Prostate gland (tissue), 2 donors: ENCODE measurements at places on chromosomes 16 and 17.

GRCh38 chr17:11548398-11548797 lies 49.9 kb upstream of the DNAH9 start:
- DNase-seq = no peak

DNA sequence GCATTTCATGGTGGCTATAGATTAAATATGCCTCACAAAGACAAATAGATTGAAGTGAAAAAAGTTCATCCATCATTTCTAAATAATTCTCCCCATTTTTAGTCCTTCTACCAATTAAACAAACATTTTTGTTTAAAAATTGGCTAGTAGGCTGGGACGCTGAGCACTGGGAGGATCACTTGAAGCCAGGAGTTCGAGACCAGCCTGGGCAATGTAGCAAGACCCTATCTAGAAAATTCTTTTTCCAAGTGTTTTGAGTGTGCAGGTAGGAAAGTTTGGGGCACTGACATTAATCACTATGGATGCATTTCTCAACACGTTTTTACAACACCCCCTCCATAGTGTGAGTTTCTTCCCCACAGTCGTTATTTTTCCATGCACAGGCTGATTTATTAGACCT lies 56.7 kb downstream of the MRC2 start:
- DNase-seq = no peak

- DNase-seq = no peak
Observed at GRCh38 chr17:41392278-41392677, 5.1 kb downstream of the KRT31 start.

DNA sequence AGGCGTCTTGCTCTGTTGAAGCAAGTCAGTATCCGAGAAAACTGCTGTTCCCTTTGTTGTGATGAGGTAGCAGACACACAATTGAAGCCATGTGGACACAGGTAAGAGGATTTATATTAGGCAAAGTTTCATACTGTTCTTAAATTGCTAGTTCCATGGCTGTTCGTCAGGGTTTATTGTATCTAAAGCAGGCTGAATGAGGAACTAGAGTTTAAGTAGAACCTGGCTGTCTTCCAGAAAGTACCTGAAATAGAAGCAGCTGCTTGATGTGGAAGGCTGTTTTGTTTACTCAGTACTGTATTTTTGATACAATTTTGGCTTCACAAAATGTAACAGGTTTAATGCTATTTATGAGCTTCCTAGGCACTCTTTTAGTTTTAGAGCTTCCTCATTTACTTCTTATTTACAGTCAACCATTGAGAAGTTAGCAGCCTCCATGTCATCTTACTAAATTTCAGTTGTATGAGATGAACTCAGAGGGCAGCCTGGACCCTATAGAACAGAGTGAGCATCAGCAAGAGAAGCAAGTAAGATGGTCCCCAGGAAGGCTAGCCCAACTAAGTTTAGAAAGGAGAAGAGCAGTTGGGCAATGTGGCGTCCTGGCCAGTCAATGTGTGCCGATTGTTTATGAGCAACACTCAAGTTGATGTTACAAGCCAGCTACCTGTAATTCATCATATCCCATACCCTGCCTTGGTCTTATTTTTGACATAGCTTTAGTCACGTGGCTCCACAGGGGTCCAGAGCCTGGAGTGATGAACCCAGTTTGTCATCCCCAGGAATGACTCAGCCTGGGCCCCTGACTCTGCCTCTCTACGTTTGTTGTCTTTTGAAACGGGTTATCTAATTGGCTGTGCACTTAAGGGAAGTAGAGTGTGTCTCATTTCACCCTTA lies 9.7 kb upstream of the ARL2BP start:
- no peak for DNase-seq

DNA sequence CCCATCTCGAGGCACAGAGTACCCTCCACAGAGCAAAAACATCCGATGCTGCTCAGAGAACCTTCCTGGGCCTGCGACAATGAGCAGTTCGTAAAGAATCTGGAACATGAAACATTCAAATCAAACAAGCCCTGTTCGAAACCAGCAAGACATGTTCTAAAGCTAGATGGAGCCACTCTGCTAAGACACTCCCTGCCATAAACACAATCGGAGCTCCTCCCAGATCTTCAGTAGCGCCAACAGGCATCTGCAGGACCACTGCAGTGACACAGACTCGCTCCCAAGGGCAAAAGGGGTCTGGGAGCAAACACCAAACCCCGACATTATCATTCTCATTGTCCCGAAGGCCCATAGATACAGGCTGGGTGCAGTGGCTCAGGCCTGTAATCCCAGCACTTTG lies 108.7 kb downstream of the ZFHX3 start:
- DNase-seq = peak; percentile 71

DNA sequence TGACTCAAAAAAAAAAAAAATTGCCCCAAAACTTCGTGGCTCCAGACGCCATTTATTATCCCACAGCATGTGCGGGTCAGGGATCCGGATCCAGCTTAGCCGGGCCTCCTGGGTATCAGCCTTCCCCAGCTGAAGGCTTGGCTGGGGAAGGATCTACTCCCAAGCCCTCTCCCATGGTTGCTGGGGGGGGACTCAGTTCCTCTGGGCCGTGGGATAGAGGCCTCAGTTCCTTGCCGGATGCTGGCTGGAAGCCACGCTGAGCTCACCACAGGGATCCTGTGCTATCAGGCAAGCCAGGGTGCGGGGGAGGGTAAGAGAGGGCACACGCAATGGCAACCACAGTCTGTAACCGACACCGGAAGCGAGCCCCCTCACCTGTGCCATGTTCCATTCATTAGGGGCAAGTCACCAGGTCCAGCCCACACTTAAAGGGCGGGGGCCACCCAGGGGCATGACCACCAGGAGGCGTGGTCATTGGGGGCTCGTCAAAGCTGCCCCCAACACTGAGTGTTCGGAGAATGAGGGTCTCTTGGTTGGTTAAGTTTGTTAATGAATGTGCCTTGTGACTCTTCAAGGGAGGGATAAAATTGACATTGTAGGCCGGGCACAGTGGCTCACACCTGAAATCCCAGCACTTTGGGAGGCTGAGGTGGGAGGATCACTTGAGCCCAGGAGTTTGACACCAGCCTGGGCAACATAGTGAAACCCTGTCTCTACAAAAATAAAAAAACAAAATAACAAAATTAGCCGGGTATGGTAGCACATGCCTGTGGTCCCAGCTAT lies 210.0 kb upstream of the GSE1 start:
- no peak for DNase-seq

DNA sequence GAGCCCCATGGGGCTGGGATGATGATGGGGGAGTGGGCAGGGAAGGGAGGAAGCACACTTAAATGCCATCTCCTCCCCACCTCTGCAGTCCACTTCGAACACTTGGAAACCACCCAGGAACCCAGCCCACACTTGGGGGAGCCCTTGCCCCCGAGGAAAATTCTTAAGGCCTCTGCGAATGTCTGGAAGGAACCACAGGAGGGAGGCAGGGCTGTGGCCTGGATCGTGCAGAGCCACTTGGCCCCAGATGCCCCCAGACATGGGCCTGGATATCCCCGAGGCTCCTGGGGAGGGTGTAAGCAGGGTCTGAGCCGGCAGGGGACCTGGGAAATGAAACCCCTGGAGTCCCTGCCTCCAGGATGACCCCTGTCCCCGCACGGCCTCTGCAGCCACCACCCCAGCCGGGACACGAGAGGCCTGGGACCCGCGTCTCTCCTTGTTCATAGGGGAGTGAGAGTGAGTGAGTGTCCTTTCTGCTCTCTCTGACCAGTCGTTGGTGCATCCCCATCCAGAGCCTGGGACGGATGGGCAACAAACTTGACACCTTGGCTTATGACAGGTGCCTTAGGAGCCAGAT lies 11.8 kb upstream of the MTSS2 start:
- DNase-seq = no peak

DNA sequence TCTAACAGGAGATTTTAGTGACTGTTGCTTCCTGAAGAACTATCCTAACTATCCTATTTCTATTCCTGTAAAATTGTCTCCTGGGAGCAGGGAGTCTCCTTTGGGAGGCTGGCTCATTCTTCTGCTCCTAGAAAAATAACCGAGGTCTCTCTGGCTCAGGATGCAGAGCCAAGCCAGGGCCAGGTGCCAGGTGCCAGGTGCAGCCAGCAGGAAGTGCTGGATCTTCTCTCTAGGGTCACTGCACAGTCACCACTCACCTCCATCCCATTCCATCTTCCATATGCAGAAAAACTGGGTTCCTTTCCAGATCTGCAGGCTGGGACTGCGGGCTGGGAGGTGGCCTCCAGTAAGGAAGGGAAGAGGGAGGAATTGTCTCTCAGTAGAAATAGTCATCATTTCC lies 3.8 kb upstream of the TMC7 start:
- DNase-seq = no peak

GRCh38 chr17:1898332-1898731 lies 68.5 kb downstream of the RPA1 start:
- no peak for DNase-seq

- DNase-seq = no peak
Observed at GRCh38 chr16:17557949-17558348, 87.2 kb upstream of the XYLT1 start.

DNA sequence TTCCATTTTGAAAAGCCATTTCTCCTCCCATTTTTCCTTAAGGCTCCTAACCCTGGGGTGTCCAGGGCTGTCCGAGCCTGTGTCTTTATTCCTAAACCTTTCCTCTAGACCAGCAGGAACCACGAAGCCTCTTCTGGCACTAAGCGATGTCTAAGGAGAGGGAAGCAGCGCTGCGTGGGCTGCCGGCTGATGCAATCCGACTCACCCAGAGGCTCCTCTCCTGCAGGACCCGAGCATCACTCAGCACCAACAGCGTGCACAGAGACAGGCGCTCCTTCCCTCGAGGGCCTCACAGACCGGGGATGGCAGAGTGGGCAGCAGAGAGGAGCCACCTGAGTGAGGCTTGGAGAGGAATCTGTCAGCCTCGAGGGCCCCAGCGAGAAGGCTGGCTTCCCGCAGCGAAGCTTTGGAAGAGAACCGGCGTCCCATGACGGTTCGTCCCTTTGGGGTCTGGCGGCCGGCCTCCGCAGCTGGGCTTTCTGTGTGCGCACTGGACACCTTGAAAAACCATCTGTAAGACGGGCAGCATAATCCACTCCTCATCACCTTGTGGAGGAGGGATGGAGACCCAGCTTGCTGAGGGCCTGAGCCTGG lies 174.3 kb downstream of the FOXL1 start:
- DNase-seq = no peak

DNA sequence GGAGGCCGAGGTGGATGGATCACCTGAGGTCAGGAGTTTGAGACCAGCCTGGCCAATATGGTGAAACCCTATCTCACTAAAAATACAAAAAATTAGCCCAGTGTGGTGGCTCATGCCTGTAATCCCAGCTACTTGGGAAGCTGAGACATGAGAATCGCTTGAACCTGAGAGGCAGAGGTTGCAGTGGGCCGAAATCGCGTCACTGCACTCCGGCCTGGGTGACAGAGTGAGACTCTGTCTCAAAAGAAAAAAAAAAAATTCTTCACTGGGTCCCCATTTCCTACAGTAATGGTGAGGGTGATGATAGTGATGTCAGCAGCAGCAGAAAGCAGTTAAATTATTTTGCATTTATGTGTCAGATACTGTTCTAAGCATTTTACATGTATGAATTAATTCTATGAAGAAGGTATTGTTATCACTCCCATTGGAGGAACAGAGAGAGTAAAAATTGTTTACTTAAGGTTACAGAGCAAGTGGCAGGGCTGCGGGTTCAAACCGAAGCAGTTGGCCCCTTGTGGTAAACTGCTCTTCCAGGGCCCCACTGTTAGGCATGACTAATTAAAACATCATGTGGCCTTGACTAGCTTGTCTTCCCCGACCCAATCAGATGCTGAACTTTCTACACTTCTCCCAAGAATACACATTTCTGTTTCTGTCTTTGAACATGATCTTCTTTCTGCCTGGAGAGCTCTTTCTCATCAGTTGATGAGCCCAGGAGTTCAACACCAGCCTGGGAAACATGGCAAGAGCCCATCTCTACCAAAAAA lies 45.8 kb downstream of the STAT3 start:
- no peak for DNase-seq

DNA sequence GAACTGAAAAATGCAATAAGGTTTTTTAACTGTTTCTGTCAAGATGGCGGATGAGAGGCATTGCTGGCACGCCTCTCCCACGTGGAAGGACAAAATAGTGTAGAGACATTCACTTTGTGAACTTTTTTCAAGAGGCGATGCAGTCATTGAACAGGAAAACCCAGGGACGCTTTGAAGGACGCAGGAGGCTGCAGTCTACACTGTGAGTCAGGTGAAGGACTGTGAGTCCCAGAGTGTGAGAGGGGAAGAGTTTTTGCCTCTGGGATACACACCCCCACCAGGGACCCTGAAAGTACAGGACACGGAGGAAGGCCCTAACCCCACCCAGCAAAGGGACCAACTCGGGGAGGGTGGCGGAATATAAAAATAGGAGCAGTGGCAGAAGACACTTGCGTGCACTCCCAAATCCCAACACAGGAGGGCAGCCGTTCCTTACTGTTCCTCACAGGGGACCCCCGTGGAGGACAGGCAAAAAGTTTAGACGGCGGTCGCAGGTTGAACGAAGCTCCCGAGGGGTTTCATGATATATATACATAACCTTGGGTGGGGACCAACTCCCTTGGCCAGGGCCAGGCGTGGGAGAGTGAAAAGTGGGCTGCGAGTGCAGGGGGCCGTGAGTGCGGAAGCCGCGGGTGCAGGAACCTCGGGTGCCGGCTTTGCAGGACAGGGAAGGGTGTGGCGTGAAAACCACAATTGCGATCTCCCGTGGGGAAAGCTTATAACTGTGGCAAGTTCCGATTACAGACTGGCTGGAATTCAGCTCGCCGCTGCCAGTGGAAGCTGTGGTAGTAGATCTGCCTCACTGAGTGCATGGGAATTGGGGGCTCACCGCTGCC lies 82.0 kb upstream of the ALOX12 start:
- DNase-seq = peak; percentile 46

DNA sequence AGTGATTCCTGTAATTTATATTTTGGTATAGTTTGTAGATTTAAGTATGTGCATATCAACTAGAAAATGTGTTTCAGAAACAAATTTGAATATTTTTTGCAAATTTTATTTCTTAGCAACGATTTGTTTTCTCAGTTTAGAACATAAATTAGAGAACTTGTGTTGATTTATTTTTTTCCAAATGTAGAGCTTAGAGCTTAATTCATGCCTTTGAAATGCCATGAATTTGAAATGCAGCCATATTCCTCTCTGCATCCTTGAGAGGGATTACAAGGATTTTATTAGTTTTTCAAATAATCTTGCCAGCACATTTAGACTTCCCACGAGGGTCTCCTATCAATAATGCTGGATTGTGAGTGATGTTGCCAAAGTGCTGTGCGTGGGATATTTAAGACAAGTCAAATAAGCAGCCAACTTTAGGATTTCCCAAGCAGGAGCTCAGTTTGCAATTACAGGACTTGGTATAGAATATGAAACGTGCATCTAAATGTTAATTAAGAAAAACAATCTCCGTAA lies 6.7 kb upstream of the SMPD3 start:
- DNase-seq = no peak

DNA sequence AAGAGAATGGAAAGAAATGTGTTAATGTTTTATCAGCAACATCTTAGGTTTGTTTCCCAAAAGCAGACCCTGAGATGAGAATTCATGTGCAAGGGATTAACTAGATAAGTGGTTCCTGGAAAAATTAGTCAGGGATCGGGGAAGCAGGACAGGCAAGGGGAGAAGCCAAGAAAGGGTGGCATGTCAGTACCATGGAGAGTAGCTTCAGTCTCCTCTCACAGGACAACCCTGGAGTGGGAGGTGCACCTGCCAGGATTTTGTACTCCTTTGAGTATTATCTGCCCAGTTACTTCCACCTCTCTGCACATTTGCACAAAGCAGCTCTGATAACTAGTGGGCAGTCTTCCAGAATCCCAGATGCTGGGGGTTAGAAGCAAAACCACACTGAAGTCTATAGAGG lies 117.0 kb downstream of the RGS9 start:
- no peak for DNase-seq

- DNase-seq = no peak
Observed at GRCh38 chr17:13400491-13400890, 201.2 kb downstream of the HS3ST3A1 start.
